ENCODE measurements at places on chromosomes 2 and 18. TPM values are rescaled to one million over a fixed set of nuclear protein-coding genes. Genes with fewer than 3 reads are reported as not detected.
A peak's percentile ranks its signal among the peaks of the same experiment; 100 is the strongest.

TBC1D8 gene
- total RNA-seq, result 4.4 TPM

TRIM43B gene
- total RNA-seq, result not detected

CD8B2 gene
- total RNA-seq, result not detected

GRCh38 chr2:71856773-71857525, 290.7 kb downstream of the CYP26B1 start:
- DNase-seq, result no peak
- no peak overlapping the region for H3K27ac ChIP-seq
- H3K4me1 ChIP-seq, result no peaks in the 10 kb centered on the region
- no peak overlapping the region for H3K4me3 ChIP-seq
- no peaks in the 10 kb centered on the region for H3K27me3 ChIP-seq

DNA sequence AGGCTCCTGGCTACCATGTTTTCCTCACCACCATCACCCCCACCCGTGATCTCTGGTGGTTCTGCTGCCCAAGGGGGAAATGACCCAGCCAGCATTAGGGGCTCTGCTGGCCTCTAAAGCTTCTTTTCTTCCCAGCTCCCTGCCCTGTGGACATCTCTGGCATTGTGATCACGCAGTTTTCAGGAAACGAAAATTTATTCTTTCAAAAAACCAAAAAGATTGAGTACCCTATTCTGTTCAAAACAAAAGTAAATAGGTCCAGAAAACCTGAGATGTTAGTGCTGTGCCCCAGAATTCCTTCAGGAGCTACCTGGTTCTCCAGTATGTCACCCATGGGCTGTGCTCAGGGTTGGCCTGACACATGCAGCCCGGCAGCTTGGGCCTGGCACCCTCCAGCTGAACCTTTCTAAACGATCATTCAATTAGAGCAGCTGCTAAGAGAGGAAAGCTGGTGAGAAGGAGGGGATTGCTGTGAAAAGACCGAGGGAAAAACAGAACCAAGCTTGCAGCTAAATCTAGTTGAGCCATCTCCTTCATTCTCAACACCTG, 157.5 kb downstream of the MGAT5 start:
- H3K27me3 ChIP-seq, result no peaks in the 10 kb centered on the region
- peaks cover 8% of the 10 kb centered on the region for H3K36me3 ChIP-seq
- peaks cover 32% of the 10 kb centered on the region for H3K4me1 ChIP-seq
- peak overlapping the region; percentile 81 for H3K27ac ChIP-seq

GRCh38 chr18:73891572-73892421, 255.8 kb downstream of the FBXO15 start:
- DNase-seq, result no peak
- H3K27ac ChIP-seq, result no peak overlapping the region
- H3K27me3 ChIP-seq, result no peaks in the 10 kb centered on the region
- no peak overlapping the region for H3K4me3 ChIP-seq

DNA sequence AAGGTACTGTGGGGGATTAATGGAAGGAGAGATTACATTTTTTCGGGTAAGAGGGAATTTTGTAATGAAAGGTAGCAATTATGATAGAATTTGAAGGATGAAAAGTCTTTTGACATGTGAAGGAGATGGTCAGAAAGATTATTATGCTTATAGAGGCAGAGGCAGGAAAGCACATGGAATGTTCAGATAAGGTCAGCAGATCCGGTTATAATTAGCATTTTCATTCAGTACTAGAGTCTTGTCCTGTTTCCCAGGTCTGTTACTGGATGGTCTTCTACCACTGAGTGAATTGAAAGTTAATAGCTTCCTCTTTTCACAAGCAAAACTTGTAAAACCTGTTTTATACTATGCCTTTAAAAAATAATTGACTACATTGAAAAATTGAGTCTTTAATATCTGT, 116.9 kb downstream of the PHLPP1 start:
- no peaks in the 10 kb centered on the region for H3K27me3 ChIP-seq
- H3K27ac ChIP-seq, result peak overlapping the region; percentile 50
- no peaks in the 10 kb centered on the region for H3K36me3 ChIP-seq
- peaks cover 15% of the 10 kb centered on the region for H3K4me1 ChIP-seq
- no peak overlapping the region for H3K4me3 ChIP-seq

DNA sequence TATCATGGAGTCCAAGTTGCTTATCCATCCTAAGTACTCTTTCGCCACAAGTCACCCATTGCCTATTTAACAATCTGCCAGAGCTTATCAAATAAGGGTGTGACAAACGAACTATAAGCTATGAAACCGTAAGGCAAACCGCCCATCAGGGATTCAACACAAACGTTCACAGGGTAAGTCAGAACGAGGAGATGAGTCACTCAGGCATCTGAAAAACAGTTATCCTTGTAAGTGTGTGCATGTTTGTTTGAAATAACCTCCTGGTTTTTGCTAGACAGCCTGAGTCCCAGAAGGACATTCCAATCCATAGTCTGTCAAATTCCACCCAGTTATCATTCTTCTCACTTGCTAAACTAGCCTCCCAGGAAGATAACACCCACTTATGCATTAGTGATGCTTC, 299.1 kb downstream of the PAX3 start:
- no peak overlapping the region for H3K27ac ChIP-seq
- no peaks in the 10 kb centered on the region for H3K27me3 ChIP-seq
- no peaks in the 10 kb centered on the region for H3K36me3 ChIP-seq
- H3K4me3 ChIP-seq, result no peak overlapping the region
- DNase-seq, result no peak

DNA sequence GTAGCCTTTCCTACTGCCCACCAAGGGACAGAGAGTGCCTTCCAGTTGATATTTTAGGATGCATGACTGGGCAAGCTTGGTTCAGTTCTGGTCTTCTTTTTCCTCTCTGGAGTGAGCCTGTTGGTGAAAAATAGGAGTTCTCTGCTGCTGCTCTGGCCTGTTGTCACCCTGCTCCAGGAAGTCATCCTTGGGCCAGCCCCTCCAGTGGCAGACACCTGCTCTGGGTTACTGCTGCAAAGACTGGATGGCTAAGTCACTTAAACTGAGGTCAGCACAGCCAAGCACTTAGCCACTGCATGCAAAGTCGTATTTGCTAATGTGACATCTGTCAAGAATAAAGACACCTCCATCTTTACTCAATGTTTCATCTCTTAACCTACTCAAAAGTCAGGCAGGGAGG, 219.6 kb upstream of the ID2 start:
- no peaks in the 10 kb centered on the region for H3K4me1 ChIP-seq
- DNase-seq, result no peak
